Activated CD4-positive, alpha-beta T cell treated with anti-CD3 and anti-CD28 coated beads for 36 hours (primary cell): ENCODE measurements at places on chromosomes 3 and 15. TPM values are rescaled to one million over a fixed set of nuclear protein-coding genes. Genes with fewer than 3 reads are reported as not detected.
A peak's percentile ranks its signal among the peaks of the same experiment; 100 is the strongest.

GRCh38 chr3:50322386-50323091, at the start of gene HYAL2:
HYAL2 (minus strand) TSS chr3:50322745; CDS start chr3:50320489, 2,256 bp downstream.
- H3K27ac ChIP-seq: peak within 1 kb of the TSS; percentile 85
- peaks cover 36% of the 10 kb centered on the region for H3K4me1 ChIP-seq
- no peaks in the 10 kb centered on the region for H3K36me3 ChIP-seq
- no peak for DNase-seq
- H3K27me3 ChIP-seq: no peaks in the 10 kb centered on the region

DNA sequence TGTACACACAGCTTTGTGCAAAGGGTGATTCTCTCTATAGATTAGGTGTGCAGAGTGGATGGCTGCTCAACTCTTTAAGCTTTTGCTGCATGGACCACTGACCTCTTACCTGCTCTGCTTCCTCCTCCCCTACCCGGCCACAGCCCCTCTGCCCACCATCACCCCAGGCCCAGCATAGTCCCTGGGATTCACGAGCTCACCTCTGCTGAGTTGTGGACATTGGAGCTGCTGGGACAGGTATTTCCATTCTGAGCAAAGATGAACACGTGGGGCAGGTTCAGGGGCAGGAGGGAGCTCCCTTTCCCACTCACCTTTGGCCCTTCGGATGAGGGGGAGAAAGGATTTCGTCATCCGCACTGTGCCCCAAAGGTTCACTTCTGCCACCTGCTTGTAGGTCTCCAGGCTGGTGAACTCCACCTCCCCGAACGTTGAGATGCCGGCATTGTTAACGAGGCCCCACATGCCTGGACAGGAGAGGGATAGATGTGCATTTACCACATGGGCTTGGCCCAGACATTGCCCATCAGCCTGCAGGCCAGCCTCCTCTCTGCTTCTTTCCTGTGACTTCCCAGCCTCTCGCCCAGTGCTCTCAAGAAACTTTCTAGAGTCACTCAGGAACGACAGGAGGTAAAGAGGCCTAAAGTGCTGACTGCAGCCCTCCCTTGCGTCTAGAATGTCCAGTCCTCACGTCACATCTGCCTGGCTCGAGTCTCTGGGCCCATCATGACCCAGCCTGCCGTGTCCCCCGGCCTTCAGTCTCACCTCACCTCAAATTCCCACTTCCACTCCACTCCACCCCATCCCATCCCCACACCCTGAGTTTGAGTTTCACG, 41.6 kb downstream of the BDH1 start:
- no peaks in the 10 kb centered on the region for H3K27me3 ChIP-seq
- H3K27ac ChIP-seq: no peak overlapping the region
- no peak overlapping the region for H3K4me3 ChIP-seq
- DNase-seq: no peak

GRCh38 chr3:67719333-67719732, 64.9 kb upstream of the SUCLG2 start:
- H3K36me3 ChIP-seq: peaks cover 2% of the 10 kb centered on the region
- H3K4me1 ChIP-seq: no peaks in the 10 kb centered on the region

- DNase-seq: no peak
- H3K4me3 ChIP-seq: no peak overlapping the region
- peaks cover 2% of the 10 kb centered on the region for H3K27me3 ChIP-seq
- H3K4me1 ChIP-seq: no peaks in the 10 kb centered on the region
Measured at GRCh38 chr3:2513986-2514385, 415.3 kb downstream of the CNTN4 start.

DNA sequence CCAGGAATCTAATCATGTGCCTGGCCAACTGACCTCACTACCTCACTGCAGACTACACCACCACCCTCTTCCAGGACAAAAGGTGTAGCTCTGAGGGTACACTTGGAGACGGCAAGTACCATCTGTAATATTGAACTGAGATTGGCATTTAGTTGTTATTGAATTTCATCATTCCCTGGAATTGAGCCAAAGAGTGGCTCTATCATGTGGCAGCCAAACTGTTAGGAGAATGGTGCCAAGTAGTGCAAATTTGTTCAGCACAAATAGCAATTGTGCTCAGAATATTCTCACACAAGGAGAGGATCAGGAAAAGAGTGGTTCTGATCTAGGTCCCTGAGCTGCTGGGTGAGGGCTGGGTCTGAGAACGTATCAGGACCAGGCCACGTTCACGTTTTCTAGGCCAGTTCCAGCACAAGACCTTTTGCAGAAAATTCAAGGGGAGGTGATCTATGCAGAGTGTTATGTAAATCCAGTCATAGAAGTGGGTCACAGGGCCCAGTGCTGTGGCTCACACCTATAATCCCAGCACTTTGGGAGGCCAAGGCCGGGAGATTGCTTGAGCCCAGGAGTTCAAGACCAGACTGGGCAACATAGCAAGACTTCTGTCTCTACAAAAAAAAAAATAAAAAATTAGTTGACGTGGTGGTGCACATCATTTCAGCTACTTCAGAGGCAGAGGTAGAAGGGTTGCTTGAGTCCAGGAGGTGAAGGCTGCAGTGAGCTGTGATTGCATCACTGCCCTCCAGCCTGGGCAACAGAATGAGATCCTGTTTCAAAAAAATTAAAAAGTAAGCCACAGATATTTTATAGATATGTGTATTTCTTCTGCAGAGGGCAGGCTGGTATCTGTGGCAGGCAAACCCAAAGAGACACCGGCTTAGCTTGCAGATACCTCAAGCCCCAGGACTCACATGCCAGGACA, 31.9 kb upstream of the CFAP161 start:
- peaks cover 24% of the 10 kb centered on the region for H3K27me3 ChIP-seq
- H3K36me3 ChIP-seq: no peaks in the 10 kb centered on the region
- no peak overlapping the region for H3K4me3 ChIP-seq
- no peak for DNase-seq
- no peak overlapping the region for H3K27ac ChIP-seq

GRCh38 chr3:188584958-188585689, 431.2 kb downstream of the LPP start:
- H3K4me1 ChIP-seq: peaks cover 11% of the 10 kb centered on the region
- no peak for DNase-seq
- H3K36me3 ChIP-seq: no peaks in the 10 kb centered on the region
- H3K4me3 ChIP-seq: peak overlapping the region; percentile 59

DNA sequence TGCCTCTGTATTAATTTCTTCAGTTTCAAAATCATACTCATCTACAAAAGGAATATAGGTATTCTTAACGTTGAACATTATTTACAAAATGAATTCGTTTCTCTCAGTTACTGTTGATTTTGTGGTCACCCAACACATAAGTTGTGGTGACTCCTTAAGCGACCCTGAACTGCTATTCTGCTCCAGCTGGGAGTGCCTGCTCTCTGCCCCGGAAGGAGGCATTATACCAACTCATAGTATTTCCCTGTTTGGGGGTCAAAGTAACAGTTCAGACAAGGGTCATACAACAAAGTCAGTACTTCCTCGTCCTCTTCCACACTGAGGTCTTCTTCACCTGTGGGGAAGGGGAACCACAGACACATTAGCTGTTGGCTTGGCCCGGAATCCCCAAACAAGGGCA, 75.7 kb upstream of the FAM3D start:
- no peak overlapping the region for H3K4me3 ChIP-seq
- H3K36me3 ChIP-seq: no peaks in the 10 kb centered on the region
- H3K27me3 ChIP-seq: peaks cover 16% of the 10 kb centered on the region
- no peaks in the 10 kb centered on the region for H3K4me1 ChIP-seq
- no peak for DNase-seq

DNA sequence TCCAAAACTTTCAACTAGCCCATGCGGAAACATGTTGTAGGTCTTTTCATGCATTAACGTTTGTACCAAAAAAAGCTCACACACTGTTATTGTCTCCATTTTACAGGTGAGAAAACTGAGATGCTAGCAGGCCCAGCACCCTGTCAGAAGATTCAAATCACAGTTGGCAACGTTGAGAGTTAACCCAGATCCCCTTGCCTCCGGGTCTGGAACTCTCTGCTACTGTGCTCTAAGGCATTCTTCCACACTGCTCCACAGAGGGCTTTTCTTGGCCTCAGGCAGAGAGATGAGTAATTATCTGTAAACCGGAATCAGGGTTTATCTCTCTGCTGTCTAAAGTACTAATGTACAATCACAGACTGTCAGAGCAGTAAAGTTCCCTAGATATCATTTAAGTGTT, 186.0 kb upstream of the LPP start:
- H3K4me3 ChIP-seq: no peak overlapping the region
- H3K4me1 ChIP-seq: peaks cover 2% of the 10 kb centered on the region
- no peaks in the 10 kb centered on the region for H3K36me3 ChIP-seq
- no peaks in the 10 kb centered on the region for H3K27me3 ChIP-seq

DNA sequence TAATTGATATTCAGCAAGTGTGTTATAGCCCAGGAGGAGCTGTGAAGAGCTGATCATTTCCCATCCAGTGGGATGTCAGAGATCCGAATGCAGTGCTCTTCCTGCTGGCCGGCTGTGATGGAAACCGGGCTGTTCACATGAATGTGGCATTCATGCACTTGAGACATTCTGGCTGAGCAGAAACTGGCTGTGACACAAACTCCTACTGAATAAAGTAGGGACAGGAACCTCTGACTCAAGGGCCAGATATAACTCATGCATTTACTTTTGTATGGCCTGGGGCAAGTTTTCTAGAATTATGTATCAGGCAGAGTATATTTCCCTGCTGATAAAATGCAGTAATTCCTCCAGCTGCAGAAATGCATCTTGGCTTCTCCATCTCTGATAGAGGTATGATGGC, 83.4 kb upstream of the FAM3D start:
- H3K36me3 ChIP-seq: no peaks in the 10 kb centered on the region
- H3K4me1 ChIP-seq: no peaks in the 10 kb centered on the region
- H3K27me3 ChIP-seq: peaks cover 7% of the 10 kb centered on the region

DNA sequence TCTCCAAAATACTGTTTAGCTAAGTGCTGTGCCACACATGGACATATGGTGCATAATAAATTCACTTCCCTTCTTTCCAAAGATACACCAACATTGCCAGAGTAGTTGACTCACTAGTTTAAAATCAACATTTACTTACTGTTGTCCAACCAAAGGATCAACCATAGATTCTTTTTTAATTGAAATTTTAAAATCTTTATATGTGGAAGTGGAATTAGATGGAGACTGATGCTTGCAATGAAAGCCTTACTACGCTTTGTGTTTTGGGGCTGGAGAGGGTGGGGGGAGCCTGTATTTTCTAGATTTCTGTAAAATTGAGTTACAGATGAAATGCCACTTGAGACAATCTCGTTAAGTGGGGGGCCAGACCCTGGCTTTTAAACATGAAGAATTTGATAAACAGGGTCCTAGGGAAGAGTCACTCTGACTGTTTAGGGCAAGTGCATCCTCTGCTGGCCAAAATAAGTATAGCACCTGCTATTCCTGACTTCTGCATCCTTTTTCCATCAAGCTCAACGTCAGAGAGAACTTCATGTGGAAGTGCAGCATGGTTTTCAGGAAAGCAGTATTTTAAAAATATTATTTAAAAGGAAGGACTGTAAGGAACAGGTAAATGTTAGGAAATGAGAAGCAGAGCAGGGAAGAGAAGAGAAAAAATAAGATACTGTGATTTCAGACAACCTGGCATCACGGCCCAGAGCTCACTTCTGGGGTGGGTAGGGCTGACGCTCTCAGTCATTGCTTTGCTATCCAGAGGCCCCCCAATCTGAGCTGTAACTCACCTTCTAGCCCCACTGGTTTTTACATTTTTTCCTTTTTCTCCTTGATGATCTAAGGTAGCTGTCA, 76.7 kb downstream of the BOC start:
- no peaks in the 10 kb centered on the region for H3K27me3 ChIP-seq
- H3K4me1 ChIP-seq: peaks cover 6% of the 10 kb centered on the region
- H3K36me3 ChIP-seq: no peaks in the 10 kb centered on the region
- peak; percentile 67 for DNase-seq
- H3K4me3 ChIP-seq: no peak overlapping the region

DNA sequence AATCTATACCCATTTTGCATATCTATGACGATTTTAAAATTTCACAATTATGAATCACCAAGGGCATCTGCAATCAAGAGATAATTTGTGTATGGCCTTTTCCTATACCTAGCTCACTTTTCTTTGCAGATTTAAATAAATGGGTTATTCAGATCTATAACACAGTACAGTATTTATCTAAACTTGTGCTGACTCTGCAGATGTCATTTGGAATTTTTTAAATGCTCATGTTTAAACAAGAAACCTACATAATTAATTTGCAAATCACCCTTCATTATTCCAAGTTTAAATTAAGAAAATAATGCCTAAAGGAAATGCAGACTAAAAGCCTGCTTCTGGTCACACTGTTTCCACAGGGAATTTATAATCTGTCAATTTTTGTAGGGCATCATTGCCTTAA, 284.2 kb downstream of the SI start:
- no peaks in the 10 kb centered on the region for H3K4me1 ChIP-seq
- H3K36me3 ChIP-seq: no peaks in the 10 kb centered on the region
- H3K4me3 ChIP-seq: no peak overlapping the region
- no peak overlapping the region for H3K27ac ChIP-seq

DNA sequence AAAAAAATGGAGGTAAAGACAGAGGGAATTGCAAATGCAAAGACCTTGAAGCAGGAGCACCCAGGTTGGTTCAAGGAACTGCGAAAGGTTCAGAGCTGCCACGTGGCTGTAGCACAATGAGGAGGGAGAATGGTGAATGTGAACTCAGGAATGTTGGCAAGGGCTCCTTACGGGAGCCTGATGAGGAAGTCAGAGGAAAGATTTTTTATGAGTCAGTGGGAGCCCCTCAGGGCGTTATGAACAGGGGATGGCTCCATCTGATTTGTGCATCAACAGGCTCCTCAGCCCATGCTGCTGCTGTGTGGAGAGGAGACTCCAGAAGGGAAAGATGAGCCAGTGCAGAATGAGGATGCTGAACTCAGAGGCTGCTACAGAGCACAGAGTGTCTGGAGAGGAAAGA, 194.4 kb downstream of the ARRDC4 start:
- no peaks in the 10 kb centered on the region for H3K36me3 ChIP-seq
- H3K4me3 ChIP-seq: no peak overlapping the region
- no peak overlapping the region for H3K27ac ChIP-seq
- H3K4me1 ChIP-seq: peaks cover 10% of the 10 kb centered on the region
- no peaks in the 10 kb centered on the region for H3K27me3 ChIP-seq
- no peak for DNase-seq

GRCh38 chr3:120033596-120033995, 60.7 kb downstream of the GSK3B start:
- H3K27ac ChIP-seq: no peak overlapping the region
- no peaks in the 10 kb centered on the region for H3K27me3 ChIP-seq
- H3K4me3 ChIP-seq: no peak overlapping the region
- H3K36me3 ChIP-seq: peaks cover 21% of the 10 kb centered on the region
- peaks cover 45% of the 10 kb centered on the region for H3K4me1 ChIP-seq

- no peak overlapping the region for H3K4me3 ChIP-seq
- no peaks in the 10 kb centered on the region for H3K27me3 ChIP-seq
- DNase-seq: no peak
- no peak overlapping the region for H3K27ac ChIP-seq
- H3K36me3 ChIP-seq: no peaks in the 10 kb centered on the region
Measured at GRCh38 chr3:6228958-6229683, 631.8 kb upstream of the GRM7 start.

DNA sequence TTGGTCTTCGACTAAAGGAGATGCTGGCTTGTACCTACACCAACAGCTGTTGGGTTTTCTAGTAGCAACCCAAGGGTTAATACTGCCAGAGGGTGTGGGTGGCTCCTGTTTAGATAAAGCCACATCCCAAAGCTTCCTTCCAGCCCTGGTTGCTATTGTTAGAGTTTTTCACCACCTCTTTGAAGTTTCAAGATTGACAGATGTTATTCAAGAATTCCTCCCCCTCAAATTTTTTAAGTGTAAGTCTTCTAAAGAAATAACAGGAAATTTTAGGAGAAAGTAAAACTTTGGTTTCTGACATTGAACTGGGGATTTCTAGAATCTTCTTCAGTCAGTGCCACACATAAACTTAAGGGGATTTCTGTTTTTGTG, 60.9 kb downstream of the TGFBR2 start:
- peaks cover 68% of the 10 kb centered on the region for H3K36me3 ChIP-seq
- peaks cover 94% of the 10 kb centered on the region for H3K4me1 ChIP-seq
- no peaks in the 10 kb centered on the region for H3K27me3 ChIP-seq
- H3K27ac ChIP-seq: peak overlapping the region; percentile 51

Gene STRA6
- total RNA-seq: not detected

Gene OR5K2
- total RNA-seq: not detected

Gene FANCI
- total RNA-seq: 150 TPM

Gene ADPRH
- 3.5 TPM for total RNA-seq

Gene MESP2
- 0.14 TPM for total RNA-seq

Gene PLXND1
- 4.6 TPM for total RNA-seq

Gene CDHR4
- total RNA-seq: not detected
